ENCODE measurements at places on chromosomes 6 and 20.
A peak's percentile ranks its signal among the peaks of the same experiment; 100 is the strongest.

DNA sequence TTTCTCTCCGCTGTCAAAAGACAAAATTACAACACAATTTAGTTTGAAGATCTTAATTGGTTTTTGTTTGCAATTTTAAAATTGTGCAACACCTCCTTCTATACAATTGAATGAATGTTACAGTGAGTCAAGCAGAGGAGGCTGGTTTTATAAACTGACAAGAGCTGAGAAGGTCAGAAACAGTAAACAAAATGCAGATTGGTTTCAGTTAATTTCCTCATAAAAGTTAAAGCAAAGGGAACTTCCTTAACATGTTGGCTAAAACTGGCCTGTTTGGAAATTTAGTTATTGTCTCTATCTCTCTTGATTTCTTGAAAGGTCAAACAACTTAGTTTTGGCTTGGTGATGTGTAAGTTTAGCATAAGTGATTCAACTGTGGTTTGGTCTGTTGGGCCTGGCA, 22.2 kb downstream of the KHDC1L start:
- no peaks in the 10 kb centered on the region for H3K4me1 ChIP-seq
- H3K27me3 ChIP-seq: peaks cover 3% of the 10 kb centered on the region
- H3K4me3 ChIP-seq: no peak overlapping the region
- H3K36me3 ChIP-seq: no peaks in the 10 kb centered on the region

GRCh38 chr6:88763160-88763559, 200.3 kb downstream of the RNGTT start:
- H3K27ac ChIP-seq: no peak overlapping the region
- no peak overlapping the region for H3K4me3 ChIP-seq
- H3K36me3 ChIP-seq: peaks cover 6% of the 10 kb centered on the region
- H3K4me1 ChIP-seq: no peaks in the 10 kb centered on the region

GRCh38 chr6:88705601-88706000, 257.8 kb downstream of the RNGTT start:
- H3K27me3 ChIP-seq: no peaks in the 10 kb centered on the region
- H3K36me3 ChIP-seq: peaks cover 7% of the 10 kb centered on the region
- no peak overlapping the region for H3K27ac ChIP-seq
- DNase-seq: no peak
- H3K4me3 ChIP-seq: no peak overlapping the region
- peaks cover 3% of the 10 kb centered on the region for H3K4me1 ChIP-seq

DNA sequence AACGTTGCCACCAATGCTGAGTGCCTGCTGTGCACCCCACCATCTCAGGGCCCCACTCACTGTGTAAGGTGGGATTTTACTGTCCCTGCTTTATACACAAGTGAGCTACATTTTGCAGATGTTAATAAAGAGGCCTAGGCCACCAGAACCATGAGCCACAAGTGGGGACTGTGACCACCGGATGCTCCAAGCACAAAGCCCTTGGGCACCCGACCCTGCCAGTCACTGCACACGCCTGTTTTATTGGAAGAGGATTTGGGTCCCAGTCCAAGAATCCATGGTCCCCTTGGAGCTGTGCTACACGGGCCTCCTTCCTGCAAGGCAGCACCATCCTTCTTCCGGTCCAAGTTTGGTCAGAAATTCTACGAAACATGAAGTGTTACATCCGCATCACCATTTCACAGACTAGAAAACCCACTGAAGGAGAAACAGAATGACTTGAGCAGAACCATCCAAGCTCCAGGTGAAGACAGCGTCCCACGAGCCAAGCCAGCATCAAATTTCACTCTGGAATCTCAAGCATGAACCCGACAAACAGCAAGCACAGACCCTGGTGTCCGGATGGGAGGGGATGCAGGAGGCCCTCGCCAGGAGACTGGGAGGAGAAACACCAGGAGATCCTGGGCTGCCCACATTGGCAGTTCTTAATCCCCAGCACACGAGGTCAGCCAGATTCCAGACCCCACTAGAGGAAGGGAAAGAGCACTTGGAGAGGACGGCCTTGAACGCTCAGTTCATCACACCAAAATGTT, 226.9 kb downstream of the DLL1 start:
- H3K27me3 ChIP-seq: no peaks in the 10 kb centered on the region
- no peaks in the 10 kb centered on the region for H3K4me1 ChIP-seq
- H3K4me3 ChIP-seq: no peak overlapping the region
- no peak for DNase-seq
- H3K36me3 ChIP-seq: no peaks in the 10 kb centered on the region
- no peak overlapping the region for H3K27ac ChIP-seq

- no peak overlapping the region for H3K4me3 ChIP-seq
- peaks cover 23% of the 10 kb centered on the region for H3K27me3 ChIP-seq
- H3K4me1 ChIP-seq: peaks cover 7% of the 10 kb centered on the region
- DNase-seq: no peak
- H3K27ac ChIP-seq: no peak overlapping the region
Measured at GRCh38 chr20:31856516-31856915, 11.1 kb upstream of the FOXS1 start.

DNA sequence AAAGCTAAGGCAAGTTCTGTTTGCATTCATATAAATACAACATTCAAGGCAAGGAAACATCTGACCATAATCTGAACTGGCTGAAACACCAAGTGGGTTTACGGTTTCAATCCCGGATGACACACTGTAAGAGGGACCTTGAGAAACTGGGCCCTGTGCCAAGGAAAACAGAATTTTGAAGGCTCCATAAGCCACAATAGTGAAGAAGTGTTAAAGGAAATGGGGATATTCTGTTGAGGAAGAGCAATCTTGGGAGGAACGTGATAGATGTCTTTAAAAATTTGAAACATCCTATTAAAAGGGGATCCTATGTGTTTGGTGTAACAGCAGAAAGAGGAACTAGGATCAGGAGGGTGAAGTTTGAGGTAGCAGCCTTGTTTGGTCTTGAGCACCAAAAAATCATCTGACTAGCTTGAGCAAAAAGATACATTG, 82.4 kb upstream of the TAB2 start:
- no peaks in the 10 kb centered on the region for H3K27me3 ChIP-seq
- DNase-seq: no peak
- H3K27ac ChIP-seq: peak overlapping the region; percentile 98
- peaks cover 45% of the 10 kb centered on the region for H3K36me3 ChIP-seq
- peak overlapping the region; percentile 74 for H3K4me3 ChIP-seq
- H3K4me1 ChIP-seq: peaks cover 53% of the 10 kb centered on the region

DNA sequence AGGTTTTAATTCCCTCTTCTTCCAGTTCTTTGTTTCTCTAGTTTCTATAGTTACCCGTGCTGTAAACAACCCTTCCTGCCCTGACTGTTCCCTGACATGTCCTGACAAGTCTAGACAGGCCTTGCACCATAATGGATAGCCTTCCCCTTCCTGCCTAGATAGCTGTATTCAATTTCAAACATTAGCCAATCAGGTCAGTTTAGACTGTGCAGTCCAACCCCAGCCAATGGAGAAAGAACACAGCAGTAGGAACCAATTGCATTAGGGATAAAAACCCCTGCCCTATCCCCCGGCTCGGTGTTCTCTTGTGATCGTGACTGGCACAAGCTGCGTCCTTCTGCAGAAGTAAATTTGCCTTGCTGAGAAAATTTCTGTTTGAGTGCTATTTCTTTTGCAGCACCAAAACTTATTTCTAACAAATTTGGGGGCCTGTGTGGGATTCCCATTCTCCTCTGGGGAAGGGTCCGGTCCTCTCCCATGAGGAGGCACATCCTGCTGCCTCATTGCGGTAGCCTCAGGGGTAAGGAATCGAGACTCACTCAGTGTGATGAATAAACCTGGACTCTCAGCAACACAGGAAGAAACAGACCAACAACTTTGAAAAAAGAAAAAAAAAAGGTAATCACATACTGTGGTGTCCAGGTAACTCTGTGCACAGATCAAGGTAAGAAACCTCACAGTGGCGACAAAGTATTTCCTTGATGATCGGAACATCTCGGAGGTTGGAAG, 248.7 kb upstream of the ECI2 start:
- DNase-seq: no peak
- H3K4me1 ChIP-seq: no peaks in the 10 kb centered on the region
- no peaks in the 10 kb centered on the region for H3K27me3 ChIP-seq
- H3K4me3 ChIP-seq: no peak overlapping the region

DNA sequence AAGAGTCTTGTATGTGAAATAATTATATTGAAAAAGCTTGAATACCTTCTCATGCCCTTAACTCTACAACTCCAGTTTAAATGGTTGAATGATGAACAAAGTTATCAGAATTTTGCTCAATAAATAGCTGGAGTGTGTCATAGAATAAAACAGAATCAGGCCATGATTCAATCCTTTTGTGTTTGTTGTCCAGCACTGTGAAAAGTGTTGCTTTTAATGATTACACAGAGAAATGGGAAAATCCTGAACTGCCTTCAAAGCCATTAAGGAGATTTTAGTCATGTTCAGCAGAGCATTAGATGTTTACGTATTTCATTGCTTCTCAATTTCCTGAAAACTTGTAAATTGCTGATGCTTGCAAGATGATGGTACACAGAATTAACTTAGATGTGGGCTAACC, 262.9 kb upstream of the BTBD3 start:
- no peak for DNase-seq
- no peak overlapping the region for H3K27ac ChIP-seq
- no peaks in the 10 kb centered on the region for H3K4me1 ChIP-seq
- no peaks in the 10 kb centered on the region for H3K27me3 ChIP-seq
- no peak overlapping the region for H3K4me3 ChIP-seq
- H3K36me3 ChIP-seq: no peaks in the 10 kb centered on the region

DNA sequence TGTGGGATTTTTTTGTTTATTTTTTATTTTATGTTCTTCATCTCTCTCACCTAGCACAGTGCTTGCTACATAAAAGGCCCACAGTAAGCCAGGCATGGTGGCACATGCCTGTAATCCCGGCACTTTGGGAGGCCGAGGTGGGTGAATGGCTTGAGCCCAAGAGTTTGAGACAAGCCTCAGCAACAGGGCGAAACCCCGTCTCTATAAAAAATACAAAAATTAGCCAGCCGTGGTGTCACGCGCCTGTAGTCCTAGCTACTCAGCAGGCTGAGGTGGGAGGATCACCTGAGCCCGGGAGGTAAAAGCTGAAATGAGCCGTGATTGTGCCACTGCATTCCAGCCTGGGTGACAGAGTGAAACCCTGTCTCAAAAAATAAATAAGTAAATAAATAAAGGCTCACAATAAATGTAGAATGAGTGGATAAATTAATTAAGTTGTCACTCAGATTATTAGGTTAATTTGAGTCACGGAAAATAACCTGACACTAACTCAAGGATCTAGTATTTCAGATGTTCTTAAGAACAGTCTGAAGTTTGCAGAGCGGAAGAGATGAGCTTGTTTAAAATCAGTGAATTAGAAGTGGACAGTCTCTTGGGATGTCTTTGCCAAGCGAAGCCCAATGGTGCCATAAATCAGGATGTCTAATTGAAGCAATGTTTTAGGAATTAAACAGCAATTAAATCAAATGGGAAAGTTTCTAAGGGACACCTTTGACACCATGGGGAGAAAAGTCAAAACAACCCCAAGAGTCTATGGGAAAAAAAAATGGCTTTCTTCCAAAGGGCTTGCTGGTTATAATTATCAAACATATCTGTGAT, 214.4 kb downstream of the ZNF217 start:
- H3K4me3 ChIP-seq: no peak overlapping the region
- no peak for DNase-seq
- H3K27me3 ChIP-seq: no peaks in the 10 kb centered on the region
- peaks cover 2% of the 10 kb centered on the region for H3K36me3 ChIP-seq
- H3K4me1 ChIP-seq: no peaks in the 10 kb centered on the region
- H3K27ac ChIP-seq: no peak overlapping the region
